ENCODE measurements at places on chromosomes 7 and 10.

GRCh38 chr10:118209215-118209614 lies 132.9 kb downstream of the FAM204A start:
- no peak for DNase-seq

DNA sequence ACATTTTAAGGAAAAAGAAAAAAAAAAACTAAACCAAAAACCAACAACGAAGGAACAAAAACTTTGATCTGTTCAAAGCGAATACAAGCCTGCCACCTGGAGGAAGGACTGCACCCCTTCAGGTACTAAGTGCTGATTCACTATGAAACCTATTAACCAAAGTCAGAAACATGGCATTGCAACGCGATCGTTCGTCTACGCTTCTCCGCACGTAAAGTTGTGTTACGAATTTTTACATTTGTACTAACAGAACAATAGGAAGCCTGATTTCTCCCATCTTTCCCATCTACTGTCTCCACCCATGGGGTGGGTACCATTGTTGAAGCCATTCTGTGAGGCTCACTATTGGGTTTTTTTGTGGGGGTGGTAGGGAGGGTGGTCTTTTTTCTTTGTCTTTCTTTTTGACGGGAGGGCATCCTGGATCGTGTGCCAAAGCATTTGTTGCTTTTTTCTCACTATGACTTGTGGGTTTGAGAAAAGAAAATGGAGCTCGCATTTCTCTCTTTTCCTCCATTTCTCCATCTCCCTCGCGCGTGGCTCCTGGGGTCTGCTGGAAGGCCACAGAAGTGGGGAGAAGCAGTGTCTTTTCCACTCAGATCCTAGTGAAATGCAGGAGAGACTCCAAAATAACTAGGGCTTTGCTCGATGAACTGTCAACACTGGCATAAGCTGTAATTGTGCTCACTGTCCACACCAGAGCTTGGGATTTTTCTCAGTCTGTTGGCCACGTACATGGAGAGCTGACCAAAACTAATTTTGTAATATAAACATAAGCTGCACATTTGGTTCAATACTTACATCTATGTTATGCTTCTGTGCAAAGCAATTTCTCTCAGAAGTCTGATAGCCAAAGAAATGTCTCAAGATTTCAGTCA lies 100.9 kb upstream of the YAE1 start:
- DNase-seq, result no peak

DNA sequence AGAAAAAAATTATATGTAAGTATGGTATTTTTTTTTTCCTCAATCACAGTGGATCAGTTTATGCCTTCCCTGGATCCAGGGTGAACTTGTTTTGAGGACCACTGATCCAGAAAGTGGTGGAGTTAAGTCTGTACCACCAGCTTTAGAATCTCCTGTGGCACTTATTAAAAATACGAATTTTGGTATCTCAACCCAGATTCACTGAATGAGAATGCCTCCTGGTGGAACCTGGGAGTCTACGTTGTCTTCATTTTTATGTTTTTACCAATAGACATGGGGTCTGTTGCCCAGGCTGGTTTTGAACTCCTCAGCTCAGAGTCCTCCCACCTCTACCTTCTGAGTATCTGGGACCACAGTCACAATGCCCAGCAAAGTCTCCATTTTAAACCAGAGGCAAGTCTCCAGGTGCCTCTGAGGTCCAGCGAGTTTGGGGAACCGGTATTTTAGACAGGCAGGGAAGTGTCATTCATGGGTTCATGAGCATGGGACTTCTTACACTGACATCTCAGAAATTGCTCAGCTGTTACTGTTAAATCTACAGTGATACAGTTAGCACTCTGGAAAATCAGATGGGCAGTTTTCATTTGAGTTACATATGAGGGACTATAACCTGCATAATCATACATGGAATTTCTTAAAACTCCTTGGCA lies 200.9 kb downstream of the AUTS2 start:
- DNase-seq, result no peak

- peak; percentile 30 for DNase-seq
These were observed 105.8 kb downstream of the ELMO1 start for GRCh38 chr7:37342688-37343471.

- no peak for DNase-seq
These were observed 196.8 kb downstream of the RNLS start for GRCh38 chr10:88386204-88386788.

GRCh38 chr10:108653531-108653930 lies 1269.8 kb downstream of the XPNPEP1 start:
- no peak for DNase-seq

DNA sequence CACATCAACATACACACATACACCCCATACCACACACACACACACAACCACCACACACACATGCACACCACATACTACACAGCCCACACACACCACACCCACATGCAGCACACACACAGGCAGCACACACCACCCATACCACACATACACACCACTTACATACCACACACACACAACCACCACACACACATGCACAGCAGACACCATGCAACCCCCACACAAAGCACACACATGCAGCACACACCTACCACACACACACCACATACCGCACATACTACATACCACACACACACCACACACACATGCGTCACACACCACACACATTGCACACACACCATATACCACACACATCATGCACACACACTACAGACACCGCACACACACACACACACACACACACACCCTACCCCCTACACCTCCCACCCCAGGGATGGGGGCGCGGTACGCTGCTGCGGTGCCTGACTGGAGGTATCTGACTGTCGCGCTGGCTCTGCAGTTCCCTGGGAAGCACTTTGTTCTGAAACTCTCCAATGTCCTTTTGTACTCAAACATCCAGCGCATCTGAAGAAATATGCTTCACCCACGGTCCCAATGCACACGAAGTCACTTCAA lies 5.4 kb upstream of the TRPV6 start:
- DNase-seq, result no peak

GRCh38 chr10:69051303-69051702 lies 36.6 kb upstream of the SRGN start:
- no peak for DNase-seq

GRCh38 chr7:69751026-69751425 lies 152.8 kb downstream of the AUTS2 start:
- no peak for DNase-seq

DNA sequence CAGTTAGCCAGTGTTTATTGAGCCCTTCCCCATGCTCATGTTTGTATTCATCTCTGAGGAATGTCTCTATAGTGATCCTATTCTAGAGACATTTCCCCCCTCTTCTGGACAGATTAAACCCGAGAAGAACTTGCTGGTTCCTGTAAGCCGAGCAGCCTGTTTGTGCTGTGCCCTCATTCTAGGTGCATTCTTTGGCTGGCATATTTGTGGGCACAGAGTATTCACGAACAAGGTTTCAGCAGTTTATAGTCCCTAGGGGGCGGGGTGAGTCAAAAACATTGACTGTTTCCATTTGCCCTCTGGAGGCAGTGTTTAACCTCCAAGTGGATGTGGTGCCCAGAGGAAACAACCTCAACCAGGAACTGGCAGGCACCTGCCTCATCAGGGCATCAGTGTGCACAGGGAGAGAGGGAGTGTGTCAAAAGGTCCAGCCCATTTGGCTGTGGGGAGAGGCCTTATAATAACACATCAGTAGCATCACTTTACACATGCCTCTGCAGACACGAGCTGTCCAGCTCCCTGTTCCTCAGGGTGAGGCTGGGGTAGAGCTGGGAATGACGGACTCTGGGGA lies 273.3 kb upstream of the LRGUK start:
- no peak for DNase-seq

DNA sequence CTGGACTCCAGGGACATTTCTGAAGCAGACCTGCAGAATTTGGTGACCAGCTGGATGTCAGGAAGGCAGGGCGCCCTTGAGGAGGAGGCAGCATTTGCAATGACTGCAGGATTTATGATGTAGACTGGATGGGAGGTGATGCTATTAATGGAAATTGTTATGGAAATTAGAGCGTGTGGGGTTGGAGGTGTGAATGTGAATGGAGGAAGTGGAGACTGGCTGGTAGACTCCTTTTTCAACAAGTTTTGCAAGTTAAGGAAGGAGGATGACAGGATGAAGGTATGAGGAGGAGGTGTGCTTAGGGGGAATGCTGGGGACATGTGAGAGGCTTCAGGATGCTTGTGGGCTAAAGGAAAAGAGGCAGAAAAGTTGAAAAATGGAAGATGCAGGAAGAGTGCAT lies 137.0 kb downstream of the TMEM178B start:
- no peak for DNase-seq

DNA sequence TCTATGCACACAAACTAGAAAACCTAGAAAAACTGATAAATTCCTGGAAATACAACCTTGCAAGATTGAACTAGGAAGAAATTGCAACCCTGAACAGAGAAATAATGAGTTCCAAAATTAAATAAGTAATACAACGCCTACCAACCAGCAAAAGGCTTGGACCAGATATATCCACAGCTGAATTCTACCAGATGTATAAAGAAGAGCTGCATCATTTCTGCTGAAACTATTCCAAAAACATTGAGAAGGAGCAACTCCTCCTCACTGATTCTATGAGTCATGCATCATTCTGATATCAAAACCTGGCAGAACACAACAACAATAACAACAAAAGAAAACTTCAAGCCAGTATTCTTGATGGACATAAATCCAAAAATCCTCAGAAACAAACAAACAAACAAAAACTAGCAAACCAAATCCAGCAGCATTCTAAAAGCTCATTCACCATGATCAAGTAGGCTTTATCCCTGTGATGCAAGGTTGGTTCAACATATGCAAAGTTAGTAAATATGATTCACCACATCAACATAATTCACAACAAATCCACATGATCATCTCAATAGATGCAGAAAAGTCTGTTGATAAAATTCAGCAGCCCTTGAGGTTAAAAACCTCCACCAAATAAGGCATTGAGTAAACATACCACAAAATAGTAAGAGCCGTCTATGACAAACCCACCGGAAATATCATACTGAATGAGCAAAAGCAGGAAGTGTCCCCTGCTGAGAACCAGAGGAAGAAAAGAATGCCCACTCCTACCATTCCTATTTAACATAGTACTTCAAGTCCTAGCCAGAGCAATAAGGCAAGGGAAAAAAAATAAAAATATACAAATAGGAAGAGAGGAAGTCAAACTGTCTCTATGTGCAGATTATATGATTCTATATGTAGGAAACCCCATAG lies 98.2 kb downstream of the PCDH15 start:
- DNase-seq, result no peak

GRCh38 chr10:76297780-76298281 lies 866.4 kb downstream of the LRMDA start:
- DNase-seq, result no peak

DNA sequence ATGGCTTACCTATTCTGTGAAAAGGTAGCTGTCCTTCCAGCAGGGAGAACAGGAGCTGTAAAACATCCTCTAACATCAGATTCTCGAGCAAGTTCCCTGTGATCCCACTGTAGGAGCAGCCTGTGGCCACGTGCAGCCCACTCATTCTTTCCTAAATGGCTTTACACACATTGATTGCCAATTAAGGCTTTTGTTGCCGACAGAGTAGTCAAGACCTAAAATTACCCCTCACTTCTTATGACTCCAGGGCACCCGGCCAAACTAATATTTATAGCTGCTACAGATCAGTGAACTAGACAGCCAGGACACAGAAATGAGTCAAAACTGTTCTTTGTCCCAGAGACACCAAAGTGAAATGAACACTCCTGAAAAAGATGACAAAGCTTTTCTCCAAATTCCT lies 832.1 kb downstream of the SORCS3 start:
- DNase-seq, result no peak

- DNase-seq, result no peak
These were observed 238.5 kb downstream of the ZMYND11 start for GRCh38 chr10:373526-374309.

DNA sequence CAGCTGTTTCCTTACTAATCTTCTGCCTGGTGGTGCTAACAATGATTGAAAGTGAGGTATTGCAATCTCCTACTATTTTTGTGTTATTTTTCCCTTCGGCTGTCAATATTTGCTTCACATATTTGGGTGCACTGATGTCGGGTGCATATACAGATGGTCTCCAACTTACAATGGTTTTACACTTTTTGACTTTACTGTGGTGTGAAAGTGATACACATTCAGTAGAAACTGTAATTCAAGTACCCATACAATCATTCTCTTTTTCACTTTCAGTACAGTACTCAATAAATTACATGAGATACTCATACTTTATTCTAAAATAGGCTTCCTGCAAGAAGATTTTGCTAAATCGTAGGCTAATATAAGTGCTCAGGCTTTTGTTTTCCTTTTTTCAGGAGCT lies 73.2 kb downstream of the RNF216 start:
- DNase-seq, result no peak

DNA sequence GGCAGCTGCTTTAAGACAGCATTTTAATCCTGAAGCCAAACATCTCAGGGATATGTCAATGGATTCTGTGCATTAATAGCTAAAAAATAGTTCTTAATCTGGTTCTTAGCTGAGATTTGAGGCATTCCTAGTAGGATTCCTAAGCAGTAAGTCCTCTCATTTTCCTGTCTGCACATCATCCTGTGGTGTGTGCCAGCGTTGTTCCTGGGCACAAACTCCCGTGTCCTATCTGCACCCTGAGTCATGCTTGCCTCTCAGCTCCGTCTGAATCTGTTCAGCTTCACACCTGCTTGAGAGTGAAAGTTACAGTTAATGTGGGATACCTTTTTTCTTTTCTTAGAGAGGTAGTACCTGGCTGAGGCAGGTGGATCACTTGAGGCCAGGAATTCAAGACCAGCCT lies 19.5 kb downstream of the BAG3 start:
- no peak for DNase-seq

- no peak for DNase-seq
These were observed 1.3 kb upstream of the TNRC18 start for GRCh38 chr7:5424749-5425506.

- no peak for DNase-seq
These were observed 21.8 kb downstream of the PRKCQ start for GRCh38 chr10:6558272-6558671.

DNA sequence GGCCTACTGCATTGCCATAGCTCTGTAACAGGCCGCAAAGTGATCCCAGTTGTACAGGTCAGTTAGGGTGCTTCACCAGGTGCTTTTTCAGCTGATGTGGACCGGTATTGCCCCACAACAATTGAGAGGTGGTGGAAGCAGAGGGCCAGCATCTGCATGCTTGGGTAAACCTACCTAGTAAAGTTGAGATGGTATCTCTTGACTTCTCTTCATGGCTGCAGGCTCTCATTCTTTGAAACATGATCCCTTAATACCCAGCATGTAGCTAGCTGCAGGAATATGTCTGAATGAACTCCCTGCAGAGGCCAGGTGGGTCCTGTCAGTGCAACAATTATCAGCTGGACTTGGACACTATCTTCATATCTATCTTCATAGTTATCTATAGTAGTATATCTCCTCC lies 60.7 kb upstream of the CCDC6 start:
- no peak for DNase-seq

Measured in stimulated activated CD8-positive, alpha-beta memory T cell treated with anti-CD3 and anti-CD28 coated beads, Interleukin-7, amount 100 ng/mL, for 1 hour (primary cell).